ENCODE measurements at places on chromosomes 2 and 18.

GRCh38 chr2:85524336-85524908, 14.5 kb upstream of the MAT2A start:
- no peak for DNase-seq

- DNase-seq = no peak
These were observed 2.6 kb downstream of the MAB21L4 start for GRCh38 chr2:240893363-240893844.

- no peak for DNase-seq
These were observed 438.2 kb downstream of the NBAS start for GRCh38 chr2:15122915-15123314.

- DNase-seq = no peak
These were observed 33.0 kb downstream of the ACVR1 start for GRCh38 chr2:157843081-157843480.

GRCh38 chr2:201900362-201900761, 94.0 kb downstream of the CDK15 start:
- no peak for DNase-seq

DNA sequence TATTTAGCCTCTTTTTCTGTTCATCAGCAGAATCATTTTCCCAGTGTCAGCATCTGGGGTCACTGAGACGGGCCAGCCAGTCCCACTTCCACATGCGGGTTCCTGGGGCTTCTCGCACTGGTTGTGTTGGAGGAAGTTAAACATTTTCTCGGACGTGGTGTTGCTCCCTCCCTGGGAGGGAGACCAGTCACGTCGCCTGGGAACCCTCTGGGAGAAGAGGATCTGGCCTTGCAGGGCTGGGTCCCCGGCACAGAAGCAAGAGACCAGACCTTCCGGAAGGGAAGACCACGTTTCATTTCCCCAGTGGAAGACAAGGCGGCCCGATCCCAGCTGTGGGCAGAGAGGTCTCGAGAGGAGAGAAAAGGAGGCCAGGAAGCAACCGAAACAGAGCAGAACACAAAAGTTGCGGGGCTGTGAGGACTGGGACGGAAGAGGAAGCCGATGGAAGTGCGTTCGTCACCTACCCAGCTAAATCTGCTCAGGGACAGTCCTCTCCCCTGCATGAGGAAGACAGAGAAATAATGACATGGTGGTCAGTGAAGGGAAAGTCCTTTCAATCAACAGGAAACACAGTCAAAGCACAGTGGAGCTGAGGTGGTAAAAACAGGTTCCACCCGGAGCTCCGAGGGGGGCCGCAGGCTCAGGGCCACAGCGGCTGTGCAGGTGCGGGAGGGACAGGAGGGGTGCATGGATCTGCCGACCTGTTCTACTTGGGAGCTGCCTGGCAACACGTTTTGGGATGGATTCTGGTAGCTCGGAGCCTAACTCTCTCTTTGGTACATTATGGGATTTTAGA, 144.4 kb downstream of the MBP start:
- DNase-seq = no peak

DNA sequence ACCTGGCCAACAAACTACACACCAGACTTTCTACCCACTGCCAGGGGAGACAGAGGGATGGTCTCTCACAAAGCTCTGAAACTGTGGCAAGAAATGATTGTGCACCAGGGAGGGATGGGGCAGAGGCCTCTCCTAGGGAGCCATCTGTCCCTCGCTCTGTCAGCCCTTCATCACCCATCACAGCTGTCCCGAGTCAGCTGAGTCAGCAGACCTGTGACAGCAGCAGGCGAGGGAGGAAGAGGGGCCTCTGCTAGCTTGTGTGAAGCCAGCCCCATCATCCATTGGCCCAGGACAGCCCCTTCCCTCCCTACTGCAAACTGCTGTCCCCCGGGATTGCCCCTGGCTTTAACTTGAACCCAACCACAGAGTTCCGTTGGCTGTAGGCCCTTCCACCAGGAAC, 5.0 kb downstream of the SH2D6 start:
- DNase-seq = peak; percentile 83
